ENCODE measurements at places on chromosomes 4 and X.

DNA sequence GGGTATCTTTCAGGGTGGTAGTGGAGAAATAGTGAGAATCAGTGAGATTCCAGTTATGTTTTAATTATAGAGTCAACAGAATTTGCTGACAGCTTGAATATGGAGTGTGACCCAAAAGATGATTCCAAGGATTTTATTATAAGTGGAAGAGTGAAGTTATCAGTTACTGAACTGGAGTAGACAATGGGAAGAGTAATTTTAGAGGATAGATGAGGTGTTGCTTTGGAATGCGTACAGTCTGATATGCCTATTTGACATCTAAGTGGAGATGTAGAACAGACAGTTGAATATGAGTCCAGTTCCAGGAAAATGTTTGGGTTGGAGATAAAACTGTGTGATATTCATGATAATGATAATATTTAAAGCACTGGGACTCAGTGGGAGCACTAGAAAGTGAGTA is 174.2 kb downstream of the MAPK10 start:
- DNase-seq = no peak

DNA sequence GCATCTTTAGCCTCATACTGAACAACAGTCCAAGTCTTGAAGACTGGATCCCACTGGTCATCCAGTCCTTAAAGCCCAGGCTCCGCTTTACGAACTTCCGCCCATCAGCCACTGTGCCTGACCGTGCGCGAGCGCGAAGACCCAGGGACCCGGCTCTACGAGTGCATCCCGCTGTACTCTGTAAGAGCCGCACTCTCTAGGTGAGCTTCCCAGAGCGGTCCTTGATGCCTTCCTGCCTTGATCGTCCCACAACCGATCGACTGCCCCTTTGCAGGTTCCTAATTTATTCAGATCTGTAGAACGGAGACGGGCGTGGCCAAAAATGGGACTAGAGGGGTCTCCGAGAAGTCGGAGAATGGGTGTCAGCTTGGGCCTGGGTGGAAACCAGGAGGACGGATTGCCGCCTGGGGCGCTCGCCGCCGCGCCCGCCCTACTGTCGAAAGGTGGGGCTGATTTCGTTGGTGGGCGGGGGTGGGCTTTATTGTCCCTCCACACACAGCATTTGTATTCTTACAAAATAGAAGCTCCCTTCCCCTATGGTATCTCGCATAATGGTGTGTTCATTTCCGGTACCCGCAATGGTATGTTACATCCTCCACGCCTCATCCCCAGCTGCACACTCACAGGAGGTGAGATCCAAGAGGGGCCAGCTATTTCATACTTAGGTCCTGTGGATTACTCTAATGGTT is 42.3 kb upstream of the FAM156A start:
- no peak for DNase-seq

DNA sequence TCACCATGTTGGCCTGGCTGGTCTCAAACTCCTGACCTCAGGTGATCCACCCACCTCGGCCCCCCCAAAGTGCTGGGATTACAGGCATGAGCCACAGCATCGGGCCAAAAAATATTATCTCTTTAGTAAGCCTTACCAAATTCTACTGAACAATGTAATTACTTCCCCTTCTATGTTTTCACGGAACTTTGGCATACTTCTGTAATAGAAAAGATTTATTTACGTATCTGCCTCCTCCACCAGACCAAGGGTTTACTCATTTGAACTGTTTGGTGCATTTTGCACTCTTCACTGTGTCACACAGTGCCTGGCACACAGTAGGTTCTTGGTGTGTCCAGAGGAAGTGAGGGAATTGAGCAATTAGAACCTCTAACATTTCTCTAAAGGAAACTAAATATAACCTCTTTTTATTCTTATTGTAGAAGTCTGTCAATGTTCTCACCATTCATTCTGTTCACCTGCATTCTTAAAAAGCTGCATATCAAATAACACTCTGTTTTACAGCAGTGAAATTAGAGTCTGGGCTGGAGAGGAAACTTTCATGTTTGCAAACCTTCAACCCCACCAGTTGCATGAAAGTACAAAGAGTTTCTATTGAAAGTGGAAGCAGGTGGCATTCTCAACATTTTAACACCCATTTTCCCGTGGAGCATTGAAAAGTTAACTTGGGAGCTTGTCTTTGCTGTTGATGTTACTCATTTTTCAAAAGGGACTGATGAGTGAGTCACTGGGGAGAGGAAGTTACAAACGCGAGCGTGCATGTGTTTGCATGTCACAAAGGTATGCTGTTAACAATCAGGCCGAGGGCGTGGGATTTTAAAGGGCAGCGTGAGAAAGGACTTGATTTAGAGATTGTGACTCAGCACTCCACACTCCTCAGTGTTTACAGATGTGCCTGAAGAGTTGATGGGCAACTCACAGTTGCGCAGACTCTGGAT is 314.1 kb downstream of the STK32B start:
- no peak for DNase-seq

DNA sequence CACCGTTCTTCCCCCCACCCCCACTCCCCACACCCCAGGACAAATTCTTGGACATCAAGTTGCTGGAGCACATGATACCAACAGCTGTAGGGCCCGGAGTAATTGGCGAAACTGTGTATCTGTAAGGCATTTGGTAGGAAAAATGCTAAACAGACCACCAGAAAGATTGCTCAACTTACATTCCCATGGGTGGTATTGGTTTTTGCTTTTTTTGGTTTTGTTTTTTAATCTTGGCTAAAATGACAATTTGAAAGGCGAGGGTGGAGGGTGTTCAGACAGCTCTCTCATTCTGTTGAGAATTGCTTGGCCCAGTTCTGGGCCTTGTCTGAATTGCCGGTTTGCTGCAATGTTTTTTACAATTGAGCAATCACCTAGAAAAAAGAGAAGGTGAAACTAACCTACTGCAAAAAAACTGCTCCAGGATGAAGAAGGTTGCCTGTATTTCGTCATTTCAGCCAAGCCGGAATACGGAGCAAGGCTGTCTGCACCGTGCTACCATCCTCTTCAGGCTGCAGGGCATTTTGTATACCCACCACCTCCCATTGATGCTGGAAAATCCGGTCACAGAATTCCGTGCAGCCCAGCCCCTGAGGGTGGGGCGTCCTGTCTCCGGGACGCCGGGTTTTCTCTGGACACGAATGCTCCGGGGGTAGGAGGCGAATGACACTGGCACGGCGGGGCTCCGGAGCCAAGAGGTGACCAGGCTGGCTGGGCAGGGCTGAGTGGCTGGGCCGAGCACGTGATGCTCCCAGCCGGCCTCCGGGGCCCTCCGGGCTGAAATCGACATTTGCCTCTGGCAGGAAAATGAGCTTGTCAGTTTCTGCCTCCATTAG is at the start of gene CLCN4:
CLCN4 (plus strand) TSS at position 777 of the 833 bp plus-strand sequence. CDS start 28,058 bp downstream, outside the sequence.
- no peak for DNase-seq

DNA sequence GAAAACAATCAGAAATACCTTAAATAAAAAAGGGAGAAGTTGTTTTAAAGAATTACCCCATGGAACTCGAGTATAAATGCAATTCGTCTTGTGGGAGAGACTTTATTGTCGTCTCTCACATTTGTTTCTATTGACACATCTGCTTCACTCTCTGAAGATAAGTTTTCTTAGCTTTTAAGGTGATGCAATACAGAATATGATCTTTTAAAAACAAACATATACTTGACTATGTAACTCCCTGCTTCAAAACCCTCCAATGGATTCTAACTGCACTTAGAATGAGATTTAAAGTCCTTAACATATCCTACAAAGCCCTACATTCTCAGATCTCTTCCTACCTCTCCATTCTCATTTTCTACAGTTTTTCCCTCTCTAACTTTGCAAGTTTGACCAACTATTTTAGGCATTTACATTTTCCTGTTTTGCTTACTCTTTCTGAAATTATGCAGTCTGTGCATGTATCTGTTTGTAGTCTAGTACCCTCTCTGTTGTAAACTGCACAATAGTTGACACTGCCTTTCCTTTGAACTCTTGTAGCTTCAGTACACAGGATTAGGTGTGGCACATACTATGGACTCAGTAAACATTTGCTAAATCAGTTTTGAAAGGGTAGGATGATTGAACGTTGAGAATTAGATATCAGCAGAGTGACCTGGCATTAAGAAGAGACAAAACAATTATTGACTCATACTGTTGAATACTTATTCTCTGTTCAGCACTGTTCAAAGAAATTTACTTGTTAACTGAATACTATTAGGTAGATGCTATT is 59.8 kb downstream of the AGTR2 start:
- no peak for DNase-seq

- no peak for DNase-seq
Observed at GRCh38 chrX:9875801-9876200, 89.6 kb downstream of the SHROOM2 start.

GRCh38 chr4:89660444-89661172 is 176.4 kb downstream of the SNCA start:
- no peak for DNase-seq

GRCh38 chrX:24294619-24295018 is 19.2 kb downstream of the SUPT20HL2 start:
- no peak for DNase-seq

Measured in omental fat pad (tissue), 4 donors.